ENCODE measurements at places on chromosomes 1 and 21. TPM values are rescaled to one million over a fixed set of nuclear protein-coding genes. Genes with fewer than 3 reads are reported as not detected.

DNA sequence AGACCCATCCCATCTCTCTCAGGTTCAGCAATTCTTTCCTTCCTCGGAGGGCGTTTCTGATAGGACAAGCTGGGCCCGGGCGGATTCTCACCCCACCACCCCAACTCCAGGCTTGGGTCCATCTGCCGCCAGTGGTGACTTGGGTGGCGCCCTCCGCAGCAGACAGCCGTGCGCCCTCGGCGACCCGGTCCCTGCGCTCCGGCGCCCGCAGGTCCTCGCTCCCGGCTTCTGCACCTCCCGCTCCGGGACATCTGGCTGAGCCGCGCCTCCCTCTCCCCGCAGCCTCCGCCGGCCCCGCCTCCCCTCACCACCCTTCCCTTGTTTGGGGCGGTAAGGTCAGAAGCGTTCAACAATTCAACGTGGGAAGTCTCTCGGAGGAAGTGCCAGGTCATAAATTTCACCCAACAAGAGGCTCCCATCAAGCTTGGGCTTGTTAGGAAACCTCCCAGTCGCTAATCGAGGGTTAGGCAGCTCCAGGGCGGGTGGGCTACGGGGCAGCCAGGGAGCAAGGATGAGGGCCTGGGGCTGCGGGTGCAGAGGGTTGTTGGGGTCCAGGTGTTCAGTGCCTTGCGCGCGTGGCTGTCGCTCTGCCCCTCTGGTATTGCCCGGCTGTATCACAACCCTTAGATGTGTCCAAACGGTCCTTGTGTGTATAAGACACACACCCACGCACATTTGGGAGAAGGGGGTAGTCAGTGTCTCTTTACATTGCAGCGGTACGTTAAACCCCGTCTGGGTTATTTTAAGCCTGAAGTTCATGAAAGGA is 39.8 kb downstream of the OLIG1 start:
- DNase-seq: no peak

GRCh38 chr1:12434686-12435085 is 183.3 kb downstream of the DHRS3 start:
- DNase-seq: no peak

- no peak for DNase-seq
Observed at GRCh38 chr1:33515112-33515511, 42.7 kb downstream of the ZSCAN20 start.

GRCh38 chr1:1374589-1374928 is 448 bp downstream of the AURKAIP1 start:
- no peak for DNase-seq

DNA sequence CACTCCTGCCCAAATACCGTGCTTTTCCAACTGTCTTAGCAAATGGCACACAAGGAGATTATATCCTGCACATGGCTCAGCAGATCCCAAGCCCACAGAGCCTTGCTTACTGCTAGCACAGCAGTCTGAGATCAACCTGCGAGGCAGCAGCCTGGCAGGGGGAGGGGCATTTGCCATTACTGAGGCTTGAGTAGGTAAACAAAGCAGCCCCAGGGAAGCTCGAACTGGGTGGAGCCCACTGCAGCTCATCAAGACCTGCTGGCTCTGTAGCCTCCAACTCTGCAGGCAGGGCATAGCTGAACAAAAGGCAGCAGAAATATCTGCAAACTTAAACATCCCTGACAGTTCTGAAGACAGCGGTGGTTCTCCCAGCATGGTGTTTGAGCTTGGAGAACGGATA is 70.1 kb upstream of the PTBP2 start:
- no peak for DNase-seq

DNA sequence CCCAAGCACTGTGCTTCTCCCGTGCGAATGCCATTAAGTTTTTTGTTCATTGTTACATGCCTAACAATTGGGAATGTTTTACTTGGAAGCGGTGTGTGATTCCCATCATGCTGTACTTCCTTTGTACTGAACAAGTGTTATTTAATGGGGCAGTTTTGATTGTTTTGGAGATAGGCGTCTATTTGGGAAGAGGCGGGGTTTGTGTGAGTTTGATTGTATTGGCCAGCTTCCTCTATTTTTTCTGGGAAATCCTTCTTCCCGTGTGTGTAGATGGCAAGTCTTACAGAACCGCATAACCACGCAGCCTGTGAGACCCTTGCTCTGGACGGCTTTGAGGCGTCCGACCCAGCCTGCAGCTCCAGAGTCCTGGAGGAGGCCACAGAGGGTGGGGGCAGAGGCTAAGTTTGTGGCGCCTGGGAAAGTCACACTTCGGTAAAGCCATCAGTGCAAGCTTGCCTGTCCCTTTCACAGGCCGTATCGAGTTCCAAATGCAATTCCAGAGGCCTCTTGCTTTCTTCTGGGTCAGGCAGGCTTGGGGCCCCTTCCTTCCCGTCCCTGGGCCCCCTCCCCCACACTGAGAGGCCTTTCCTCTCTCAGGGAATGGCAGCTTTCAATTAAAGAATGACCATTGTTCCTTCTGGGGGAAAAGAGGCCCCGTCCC is 210.3 kb downstream of the TOMM20 start:
- DNase-seq: no peak

DNA sequence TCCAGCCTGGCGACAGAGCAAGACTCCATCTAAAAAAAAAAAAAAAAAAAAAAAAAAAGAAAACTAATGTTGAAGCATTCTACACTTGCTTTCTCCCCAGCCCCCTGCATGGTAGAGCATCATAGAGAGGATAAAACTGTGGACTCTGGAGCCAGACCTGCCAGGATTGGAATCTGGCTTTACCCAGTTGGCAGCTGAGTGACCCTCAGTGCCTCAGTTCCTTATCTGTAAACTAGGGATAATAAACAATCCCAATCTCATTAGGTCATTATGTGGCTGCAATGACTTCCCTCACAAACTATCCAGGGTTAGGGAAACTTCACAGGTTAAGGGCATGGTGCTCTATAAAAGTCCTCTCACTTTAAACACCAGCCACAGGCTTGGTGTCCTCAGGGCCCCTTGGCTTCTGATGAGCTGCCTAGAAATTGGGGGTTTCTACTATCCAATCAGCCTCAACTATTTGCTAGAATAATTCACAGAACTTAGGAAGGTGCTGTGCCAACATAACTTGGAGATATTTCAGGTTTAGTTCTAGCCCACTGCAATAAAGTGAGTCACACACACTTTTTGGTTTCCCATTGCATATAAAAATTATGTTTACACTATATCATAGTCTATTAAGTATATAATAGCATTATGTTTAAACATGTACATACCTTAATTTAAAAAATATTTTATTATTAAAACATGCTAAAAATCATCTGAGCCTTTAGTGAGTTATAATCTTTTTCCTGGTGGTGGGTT is 180.5 kb upstream of the B3GALT2 start:
- DNase-seq: no peak

Gene S100A3
- 1.1 TPM for total RNA-seq

Gene NEK7
- 219 TPM for total RNA-seq

Gene HS2ST1
- total RNA-seq: 12.9 TPM
